ENCODE measurements at places on chromosomes 16 and 17.

- DNase-seq: no peak
Measured at GRCh38 chr17:18225642-18226283, 328 bp downstream of the LLGL1 start.

- no peak for DNase-seq
Measured at GRCh38 chr17:59001158-59001814, 105.4 kb downstream of the TRIM37 start.

DNA sequence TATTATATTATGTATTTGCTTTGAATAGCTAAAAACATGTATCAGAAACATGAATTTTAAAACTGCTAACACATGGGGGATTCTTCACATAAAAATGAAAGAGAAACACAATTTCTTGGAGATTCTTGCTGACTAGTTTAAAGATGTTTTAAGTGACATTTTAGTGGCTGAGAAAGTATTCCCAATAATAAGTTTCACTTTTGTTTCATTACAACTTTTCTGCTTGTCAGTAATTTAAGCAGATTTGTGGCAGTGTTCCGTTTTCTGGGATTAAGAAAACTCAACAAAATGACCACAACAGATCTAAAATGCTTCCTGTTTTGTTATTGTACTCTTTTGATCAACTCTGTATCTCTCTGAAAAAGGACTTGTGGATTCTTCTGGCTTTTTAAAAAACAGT lies 75.9 kb downstream of the NLK start:
- DNase-seq: no peak

- no peak for DNase-seq
Measured at GRCh38 chr16:22743401-22743800, 70.6 kb upstream of the HS3ST2 start.

- no peak for DNase-seq
Measured at GRCh38 chr17:76690596-76691280, 20.0 kb downstream of the MXRA7 start.
